ENCODE measurements at places on chromosomes 3 and 15.

- no peak for DNase-seq
Measured at GRCh38 chr3:46478341-46478740, 13.6 kb upstream of the LTF start.

DNA sequence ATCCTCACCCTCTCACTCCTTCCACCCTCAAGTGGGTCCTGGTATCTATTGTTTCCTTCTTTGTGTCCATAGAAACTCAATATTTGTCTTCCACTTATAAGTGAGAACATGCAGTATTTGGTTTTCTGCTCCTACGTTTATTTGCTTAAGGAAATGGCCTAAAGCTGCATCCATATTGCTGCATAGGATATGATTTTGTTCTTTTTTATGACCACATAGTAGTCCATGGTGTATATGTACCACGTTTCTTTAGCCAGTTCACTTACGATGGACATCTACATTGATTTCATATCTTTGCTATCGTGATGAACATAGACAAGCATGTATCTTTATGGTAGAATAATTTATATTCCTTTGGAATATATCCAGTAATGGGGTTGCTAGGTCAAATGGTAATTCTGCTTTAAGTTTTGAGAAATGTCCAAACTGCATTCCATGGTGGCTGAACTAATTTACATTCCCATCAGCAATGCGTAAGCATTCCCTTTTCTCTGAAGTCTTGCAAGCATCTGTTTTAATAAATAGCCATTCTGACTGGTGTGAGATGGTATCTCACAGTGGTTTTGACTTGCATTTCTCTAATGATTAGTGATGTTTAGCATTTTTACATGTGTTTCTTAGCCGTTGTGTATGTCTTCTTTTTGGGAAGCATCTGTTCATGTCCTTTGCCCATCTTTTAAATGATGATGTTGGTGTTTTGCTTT, 650.2 kb downstream of the ZNF385D start:
- DNase-seq = no peak

DNA sequence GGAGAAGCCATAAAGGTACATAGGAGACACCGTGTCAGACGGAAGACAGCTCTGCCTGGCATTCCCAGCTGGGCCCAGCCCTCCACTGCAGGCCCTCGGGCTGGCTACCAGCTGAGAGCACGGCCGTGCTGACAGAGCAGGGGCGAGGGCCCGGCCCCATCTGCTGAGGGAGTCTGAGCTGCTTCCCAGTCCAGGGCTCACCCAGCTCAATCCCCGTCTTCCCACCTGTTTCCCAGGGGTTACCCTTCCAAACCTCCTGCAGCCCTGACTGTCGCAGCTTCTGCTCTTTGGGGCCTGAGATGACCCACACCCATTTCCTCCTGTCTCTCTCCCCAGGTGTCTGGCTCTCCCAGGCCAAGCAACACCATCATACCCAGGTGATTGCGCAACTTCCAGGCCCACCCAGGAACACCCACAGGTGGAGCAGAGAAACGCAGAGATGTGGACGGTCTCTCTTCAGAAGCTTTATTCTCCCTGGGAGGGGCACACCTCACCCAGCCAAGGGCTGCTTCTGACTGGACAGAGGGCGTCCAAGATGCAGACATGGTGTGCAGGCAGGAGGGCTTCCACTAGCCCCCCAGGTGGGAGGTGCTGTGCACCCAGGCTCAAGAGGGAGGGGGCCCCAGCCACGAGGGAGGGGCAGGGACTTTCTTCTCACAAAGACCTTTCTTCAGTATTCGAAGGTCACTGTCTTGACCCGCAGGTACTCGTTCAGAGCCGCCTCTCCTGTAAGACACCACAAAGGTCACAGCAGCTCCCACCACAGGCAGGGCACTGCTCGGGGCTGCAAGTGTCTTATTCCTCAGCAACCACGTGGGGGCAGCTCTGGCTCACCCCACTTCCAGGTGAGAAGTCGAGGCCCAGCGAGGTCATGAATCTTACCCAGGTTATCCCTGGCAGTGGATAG, 19.4 kb upstream of the SLC41A3 start:
- DNase-seq = no peak

- DNase-seq = no peak
Measured at GRCh38 chr3:197431346-197431910, 124.3 kb downstream of the BDH1 start.

All from astrocyte of the cerebellum (primary cell).